ENCODE measurements at places on chromosomes 3 and 15. TPM values are rescaled to one million over a fixed set of nuclear protein-coding genes. Genes with fewer than 3 reads are reported as not detected.

Gene PLAAT1
- not detected for total RNA-seq

Gene XPC
- 40.2 TPM for total RNA-seq

Gene GABRG3
- total RNA-seq = not detected

Gene GOLGA8T
- not detected for total RNA-seq

Gene PIAS1
- 111 TPM for total RNA-seq

Gene ROPN1B
- not detected for total RNA-seq

Gene CD200R1
- total RNA-seq = 5.7 TPM

Gene RPL14
- total RNA-seq = 364 TPM

Gene CCDC50
- total RNA-seq = 103 TPM

Gene RAD51
- 0.51 TPM for total RNA-seq

Gene SAMMSON
- total RNA-seq = not detected

Gene CNTN6
- total RNA-seq = 2.7 TPM

Gene TRH
- 0.37 TPM for total RNA-seq

Gene FOXB1
- total RNA-seq = not detected

Gene C2CD4A
- total RNA-seq = 0.21 TPM

Gene FMN1
- 9.3 TPM for total RNA-seq

Gene ARL14
- not detected for total RNA-seq

Gene POLQ
- not detected for total RNA-seq

Gene MITF
- 66.0 TPM for total RNA-seq

Gene HACD2
- total RNA-seq = 38.0 TPM

Gene EFCAB12
- 0.76 TPM for total RNA-seq

Gene HRH1
- total RNA-seq = 16.3 TPM

Gene PRTG
- 20.4 TPM for total RNA-seq

Gene SLC22A14
- not detected for total RNA-seq

Gene ALPK3
- total RNA-seq = 1.0 TPM

Gene CKMT1A
- total RNA-seq = not detected

Data from uterus (tissue), 4 donors.